ENCODE measurements at places on chromosomes 4 and X.
A peak's percentile ranks its signal among the peaks of the same experiment; 100 is the strongest.

- DNase-seq = no peak
Measured at GRCh38 chr4:98110929-98111328, 32.3 kb downstream of the STPG2 start.

- DNase-seq = peak; percentile 10
Measured at GRCh38 chrX:109475174-109475891, 6.6 kb downstream of the GUCY2F start.

- DNase-seq = no peak
Measured at GRCh38 chr4:133544097-133544496, 395.0 kb downstream of the PCDH10 start.

DNA sequence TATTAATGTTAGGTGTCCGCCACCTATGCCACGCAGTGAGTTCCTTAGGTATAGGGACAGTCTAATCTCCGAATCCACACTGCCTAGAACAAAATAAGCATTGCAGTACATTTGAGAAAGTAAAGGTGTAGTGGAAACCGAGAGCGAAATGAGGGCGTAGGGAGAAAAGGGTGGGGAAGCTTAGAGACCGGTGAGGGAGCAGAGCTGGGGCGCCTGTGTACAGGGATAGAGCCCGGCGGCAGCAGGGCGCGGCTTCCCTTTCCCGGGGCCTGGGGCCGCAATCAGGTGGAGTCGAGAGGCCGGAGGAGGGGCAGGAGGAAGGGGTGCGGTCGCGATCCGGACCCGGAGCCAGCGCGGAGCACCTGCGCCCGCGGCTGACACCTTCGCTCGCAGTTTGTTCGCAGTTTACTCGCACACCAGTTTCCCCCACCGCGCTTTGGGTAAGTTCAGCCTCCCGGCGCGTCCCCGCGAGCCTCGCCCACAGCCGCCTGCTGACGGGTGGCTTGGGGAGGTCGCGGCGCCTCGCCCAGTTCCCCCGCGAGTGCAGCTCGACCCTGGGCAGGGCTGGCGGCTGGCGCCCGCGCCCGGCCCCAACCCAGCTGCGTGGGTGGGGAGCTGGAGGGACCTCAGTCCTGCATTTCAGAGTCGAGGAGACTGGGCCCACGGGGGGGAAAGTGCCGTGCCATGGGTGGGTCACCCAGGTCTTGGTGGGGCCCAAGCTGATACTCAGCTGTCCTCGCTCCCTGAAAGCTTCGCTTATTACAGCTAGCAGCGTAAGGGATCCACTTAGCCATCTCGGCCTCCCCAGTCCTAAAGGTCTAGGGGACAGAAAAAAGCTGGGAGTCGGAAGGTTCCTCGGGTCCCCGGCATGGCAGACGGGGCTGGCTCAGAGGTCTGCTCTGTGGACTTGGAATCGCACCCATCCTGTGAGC is at the start of gene ANXA3:
Gene ANXA3 (plus strand): TSS at position 351 of the 932 bp plus-strand sequence. CDS start 2,704 bp downstream, outside the sequence.
- peak; percentile 12 for DNase-seq

DNA sequence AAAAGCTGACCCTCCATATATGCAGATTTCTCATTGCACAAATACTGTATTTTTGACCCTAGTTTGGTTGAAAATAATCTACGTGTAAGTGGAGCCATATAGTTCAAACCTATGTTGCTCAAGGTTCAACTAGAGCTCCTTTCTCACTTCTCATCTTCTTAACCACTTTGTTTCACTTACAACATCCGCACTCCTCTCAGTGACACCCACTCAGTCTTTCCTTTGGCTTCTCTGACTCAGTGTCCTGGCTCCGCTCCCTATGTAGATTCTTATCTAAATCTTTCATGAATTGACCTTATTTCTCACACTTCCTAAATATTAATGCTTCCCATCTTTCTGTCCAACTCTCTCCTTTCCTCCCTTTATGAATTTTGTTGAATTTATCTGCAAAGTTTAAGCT is 32.9 kb upstream of the DKK2 start:
- peak; percentile 12 for DNase-seq

DNA sequence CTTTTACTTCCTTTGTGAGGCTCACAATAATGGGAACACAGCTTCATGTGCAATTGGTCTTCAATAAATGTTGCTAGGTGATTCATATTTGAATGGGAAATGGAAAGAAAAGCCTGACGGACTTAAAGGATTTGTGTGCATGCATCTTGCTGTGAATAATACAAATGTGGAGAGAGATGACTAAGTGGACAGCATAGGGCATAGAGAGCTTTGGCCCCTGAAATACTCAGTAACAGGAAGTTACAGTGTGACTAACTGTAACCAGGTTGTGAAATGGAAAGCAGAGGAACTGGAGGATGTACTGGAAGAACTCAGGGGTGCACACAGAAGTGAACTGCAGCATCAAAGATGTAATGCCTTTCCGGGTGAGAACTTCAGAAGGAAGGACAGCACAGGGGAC is 206.7 kb downstream of the MGST2 start:
- DNase-seq = no peak

DNA sequence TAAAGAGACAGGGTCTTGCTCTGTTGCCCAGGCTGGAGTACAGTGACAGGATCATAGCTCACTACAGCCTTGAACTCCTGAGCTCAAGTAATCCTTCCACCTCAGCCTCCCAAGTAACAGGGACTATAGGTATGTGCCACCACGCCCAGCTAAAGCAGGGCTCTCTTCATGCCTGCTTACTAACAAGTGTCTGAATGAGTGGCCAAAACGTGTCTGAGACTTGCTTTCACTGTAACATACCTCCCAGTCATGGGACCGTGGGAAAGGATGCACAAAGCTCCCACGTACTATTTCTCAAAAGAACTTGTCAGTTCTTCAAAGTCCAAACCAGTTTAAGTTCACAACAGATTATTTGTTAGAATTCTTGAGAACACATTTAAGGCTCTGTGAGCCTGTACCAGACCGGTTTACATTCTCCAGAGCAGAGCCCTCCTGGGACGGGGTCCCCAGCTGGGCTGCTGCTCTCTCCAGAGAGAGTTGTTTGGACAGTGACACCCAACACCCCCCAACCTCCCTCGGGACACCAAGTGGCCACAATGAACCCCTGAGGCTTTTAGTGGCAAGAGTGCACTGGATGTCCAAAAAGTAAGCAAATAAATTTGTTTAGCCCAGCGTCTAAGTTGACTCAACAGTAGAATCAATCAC is 24.1 kb downstream of the SH3KBP1 start:
- no peak for DNase-seq

GRCh38 chr4:44186850-44187246 is 261.8 kb downstream of the KCTD8 start:
- no peak for DNase-seq

DNA sequence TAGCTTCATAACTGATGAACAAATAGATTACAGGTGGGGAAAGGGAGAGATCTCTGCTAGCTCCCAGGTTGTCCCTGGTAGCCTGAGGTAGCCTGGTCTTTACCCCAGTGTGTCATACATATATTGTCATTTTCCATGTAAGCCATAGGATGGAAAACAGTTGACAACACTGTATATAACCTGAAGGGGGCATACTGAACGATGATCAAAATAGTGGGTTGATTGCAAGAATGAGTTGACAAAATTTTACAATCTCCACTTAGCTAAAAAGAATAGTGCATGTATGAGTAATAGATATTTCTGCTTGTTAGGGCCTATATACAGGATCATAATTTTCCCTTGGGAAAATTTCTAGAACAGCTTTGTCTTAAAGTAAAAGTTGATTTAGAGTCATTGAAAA is 304.1 kb upstream of the HAND2 start:
- DNase-seq = no peak

GRCh38 chr4:125735102-125735501 is 420.3 kb downstream of the FAT4 start:
- no peak for DNase-seq

- peak; percentile 65 for DNase-seq
Measured at GRCh38 chr4:145234091-145234706, 53.8 kb upstream of the OTUD4 start.

DNA sequence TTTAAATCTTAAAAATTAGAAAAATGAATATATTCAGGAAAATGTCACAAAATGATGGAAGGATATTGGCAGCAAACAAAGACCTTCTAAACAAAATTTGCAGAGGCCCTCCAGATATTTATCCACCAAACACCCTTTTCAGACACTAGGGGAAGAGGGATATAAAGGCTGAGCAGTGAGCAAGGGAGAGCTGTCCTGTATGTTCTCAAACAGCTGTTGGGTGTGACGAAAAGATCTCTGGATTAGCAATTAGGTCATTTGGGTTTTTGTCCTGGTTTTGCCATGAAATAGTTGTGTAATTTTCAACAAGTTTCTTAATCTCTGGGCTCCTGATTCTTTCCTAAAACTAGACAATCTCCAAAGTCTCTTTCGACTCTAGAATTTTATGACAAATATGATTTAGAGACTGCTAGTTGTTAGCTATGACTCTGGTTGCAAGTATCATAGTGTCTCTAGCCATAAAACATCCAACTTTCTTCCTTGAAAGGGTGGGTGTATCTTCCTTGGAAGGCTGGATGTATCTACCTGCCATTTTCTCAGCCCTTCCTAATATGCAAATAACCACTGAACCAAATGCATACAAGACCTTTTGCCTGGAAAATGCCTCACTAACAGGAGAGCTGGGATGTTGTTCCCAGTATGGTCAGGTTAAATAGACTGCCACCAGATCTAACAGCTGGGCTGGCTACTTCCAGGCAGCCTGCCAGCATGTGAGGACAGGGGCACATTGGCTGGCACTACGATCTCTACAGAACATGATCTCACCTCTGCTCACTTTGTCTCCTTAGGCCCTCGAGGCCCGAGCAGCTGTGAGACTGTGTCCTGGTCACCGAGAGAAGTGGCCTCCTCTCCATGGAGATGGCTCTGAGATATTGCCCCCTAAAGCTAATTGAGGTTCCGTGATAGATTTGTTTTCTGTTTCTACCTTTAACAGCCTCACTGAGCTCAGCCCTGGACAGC is 225.5 kb upstream of the JADE1 start:
- no peak for DNase-seq

DNA sequence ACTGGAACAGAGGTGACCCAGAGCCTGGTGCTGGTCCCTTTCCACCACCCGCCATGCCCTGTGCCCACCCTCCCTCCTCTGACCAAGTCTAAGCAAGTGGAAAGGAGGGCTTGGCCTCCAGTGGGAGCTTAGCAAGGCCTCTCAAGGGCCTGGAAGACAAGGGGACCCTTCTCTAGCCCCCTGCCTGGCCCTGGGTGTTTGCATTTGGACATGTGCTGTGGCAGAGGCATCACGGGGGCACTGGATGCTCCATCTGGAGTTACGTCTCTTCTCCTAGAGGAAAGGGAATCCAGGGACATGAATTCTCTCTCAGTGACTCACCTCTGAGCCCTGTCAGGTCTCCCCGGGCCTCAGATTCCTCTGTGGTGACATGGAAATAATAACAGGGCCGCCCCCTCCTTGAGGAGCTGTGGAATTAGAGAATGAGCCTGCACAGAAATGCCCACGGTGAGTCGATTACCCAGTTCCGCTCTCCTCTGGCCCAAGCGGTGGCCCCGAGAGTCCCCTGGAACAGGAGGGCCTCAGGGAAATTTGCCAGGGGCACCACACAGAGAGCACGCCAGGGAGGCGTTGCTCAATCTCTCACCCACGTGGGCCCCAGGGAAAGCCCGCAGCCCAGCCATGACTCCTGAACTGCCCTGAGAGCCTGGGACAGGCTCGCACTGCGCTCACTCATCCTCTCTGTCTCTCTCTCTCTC is 189.6 kb downstream of the BCOR start:
- no peak for DNase-seq

GRCh38 chr4:166067915-166068314 is 194.9 kb downstream of the TLL1 start:
- no peak for DNase-seq

GRCh38 chrX:133970076-133970475 is 15.3 kb downstream of the GPC3 start:
- DNase-seq = no peak

- peak; percentile 26 for DNase-seq
Measured at GRCh38 chrX:97743014-97743413, 859.3 kb downstream of the RPA4 start.

DNA sequence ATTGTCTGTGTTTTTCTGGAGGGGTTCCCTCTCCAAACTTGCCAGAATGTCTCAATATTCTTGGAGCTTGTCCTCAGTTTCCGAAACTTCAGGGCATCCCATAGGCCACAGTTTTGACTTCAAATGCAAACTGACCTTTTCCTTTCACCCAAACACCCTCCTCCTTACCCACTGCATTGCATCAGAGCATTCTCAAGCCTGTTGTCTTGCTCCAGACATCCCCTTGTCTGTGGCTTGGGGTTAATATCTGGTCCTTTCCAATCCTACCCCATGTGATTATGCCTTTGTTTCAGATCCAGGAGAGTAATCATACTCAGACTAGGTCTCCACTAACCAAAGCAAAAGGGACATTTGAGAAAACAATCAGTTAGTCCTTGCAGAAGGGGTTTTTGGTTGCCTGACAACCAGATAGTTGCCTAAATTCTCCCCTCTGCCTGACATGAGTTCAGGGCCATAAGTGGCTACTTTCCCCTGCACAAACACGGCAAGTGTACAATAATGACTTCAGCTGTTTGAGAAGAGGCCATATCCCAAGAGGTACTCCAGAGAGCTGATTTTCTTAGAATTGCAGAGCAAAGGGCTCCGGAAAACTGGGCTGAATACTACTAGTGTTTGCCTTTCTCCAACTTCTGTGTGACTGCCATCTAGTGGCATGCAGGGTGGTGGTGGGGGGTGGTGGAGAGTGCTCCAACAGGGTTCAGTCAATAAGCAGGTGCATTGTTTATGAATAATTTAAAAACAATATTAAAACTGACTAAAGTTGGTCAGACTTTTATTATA is 130.2 kb downstream of the CHRDL1 start:
- peak; percentile 9 for DNase-seq

GRCh38 chr4:74933562-74934015 is 673 bp downstream of the PARM1 start:
- no peak for DNase-seq

- DNase-seq = no peak
Measured at GRCh38 chr4:90766837-90767236, 639.6 kb downstream of the CCSER1 start.

- peak; percentile 15 for DNase-seq
Measured at GRCh38 chr4:10582059-10582686, 102.4 kb downstream of the CLNK start.

GRCh38 chr4:39994406-39994805 is 16.7 kb upstream of the PDS5A start:
- no peak for DNase-seq

DNA sequence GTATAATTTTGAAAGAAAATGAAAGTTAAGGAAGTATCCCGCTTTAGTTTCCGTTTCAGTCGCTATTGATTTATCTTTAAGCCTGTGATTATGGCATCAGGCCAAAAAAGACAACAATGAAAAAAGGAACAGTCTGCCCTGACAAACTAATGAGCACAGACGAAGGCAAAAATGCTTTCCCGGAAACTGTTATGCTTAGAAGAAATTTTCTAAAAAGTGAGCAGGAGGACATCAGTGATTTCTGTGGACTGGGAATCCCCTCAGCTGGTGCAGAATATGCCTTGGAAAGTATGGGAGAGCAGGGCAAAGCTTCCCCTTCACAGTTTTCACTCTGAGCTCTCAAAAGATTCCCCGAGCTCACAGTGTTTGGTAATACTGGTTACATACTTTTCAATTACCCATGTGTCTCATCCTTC is 5.1 kb upstream of the CXCL10 start:
- no peak for DNase-seq

DNA sequence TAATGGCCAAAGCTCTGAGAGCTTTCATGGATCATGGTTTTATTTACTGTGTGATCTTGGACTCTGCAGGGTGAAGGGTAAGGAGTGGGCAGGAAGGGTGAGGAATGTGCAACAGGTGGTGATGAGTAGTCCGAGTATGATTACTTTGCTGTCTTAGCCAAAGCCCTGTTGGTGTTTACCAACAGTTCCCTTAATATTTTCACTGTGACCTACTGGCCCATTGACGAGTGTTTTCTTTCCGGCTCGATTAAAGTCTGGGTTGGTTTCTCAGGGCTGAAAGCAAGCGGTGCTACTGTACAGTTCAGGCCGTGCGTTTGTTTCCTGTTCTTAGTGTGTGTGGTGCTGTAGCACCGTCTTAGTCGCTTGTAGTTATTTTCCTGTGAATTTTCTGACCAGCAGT is 2.6 kb downstream of the ARHGAP24 start:
- DNase-seq = no peak
